Heart left ventricle (tissue), 16 donors: ENCODE measurements at places on chromosomes 2 and 18. TPM values are rescaled to one million over a fixed set of nuclear protein-coding genes. Genes with fewer than 3 reads are reported as not detected.

- H3K4me1 ChIP-seq = no peaks in the 10 kb centered on the region
- H3K36me3 ChIP-seq = no peaks in the 10 kb centered on the region
- no peak overlapping the region for H3K4me3 ChIP-seq
- no peak for DNase-seq
- H3K27ac ChIP-seq = no peak overlapping the region
Observed at GRCh38 chr2:84170979-84171378, 288.1 kb downstream of the SUCLG1 start.

Gene KIAA2012
- not detected for polyA plus RNA-seq

- H3K36me3 ChIP-seq = no peaks in the 10 kb centered on the region
- H3K27ac ChIP-seq = no peak overlapping the region
- H3K27me3 ChIP-seq = no peaks in the 10 kb centered on the region
- H3K4me1 ChIP-seq = peaks cover 36% of the 10 kb centered on the region
Observed at GRCh38 chr2:159715451-159715850, 3.1 kb downstream of the MARCHF7 start.

Gene CIDEA
- 1.8 TPM for polyA plus RNA-seq

DNA sequence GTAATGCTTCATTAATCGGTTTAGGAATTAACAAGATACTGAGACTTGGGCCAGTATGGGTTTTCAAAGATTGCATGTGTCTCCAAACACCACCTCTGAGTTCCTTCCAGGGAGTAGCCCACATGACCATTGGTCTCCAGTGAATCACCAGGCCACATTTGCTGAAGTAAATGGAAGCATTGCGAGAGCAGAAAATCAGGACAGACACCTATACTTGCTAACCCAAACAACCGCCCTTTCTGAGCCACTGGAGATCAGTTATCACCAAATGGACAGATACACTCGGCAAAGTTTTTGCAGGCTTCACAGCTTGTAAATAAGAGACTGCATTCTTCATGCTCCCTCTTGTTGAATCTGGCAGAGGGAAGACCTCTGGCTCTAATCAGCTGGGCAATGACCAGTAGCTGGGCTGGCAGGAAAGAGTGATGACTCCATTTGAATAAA, 40.9 kb downstream of the GATA6 start:
- H3K4me1 ChIP-seq = peaks cover 47% of the 10 kb centered on the region
- no peaks in the 10 kb centered on the region for H3K36me3 ChIP-seq
- DNase-seq = no peak
- H3K27ac ChIP-seq = peak overlapping the region; percentile 36
- H3K4me3 ChIP-seq = no peak overlapping the region

GRCh38 chr18:7325126-7325430, 94.2 kb downstream of the LRRC30 start:
- H3K27ac ChIP-seq = no peak overlapping the region
- no peaks in the 10 kb centered on the region for H3K36me3 ChIP-seq
- H3K4me1 ChIP-seq = no peaks in the 10 kb centered on the region
- no peak for DNase-seq

Gene WNT10A
- not detected for polyA plus RNA-seq

DNA sequence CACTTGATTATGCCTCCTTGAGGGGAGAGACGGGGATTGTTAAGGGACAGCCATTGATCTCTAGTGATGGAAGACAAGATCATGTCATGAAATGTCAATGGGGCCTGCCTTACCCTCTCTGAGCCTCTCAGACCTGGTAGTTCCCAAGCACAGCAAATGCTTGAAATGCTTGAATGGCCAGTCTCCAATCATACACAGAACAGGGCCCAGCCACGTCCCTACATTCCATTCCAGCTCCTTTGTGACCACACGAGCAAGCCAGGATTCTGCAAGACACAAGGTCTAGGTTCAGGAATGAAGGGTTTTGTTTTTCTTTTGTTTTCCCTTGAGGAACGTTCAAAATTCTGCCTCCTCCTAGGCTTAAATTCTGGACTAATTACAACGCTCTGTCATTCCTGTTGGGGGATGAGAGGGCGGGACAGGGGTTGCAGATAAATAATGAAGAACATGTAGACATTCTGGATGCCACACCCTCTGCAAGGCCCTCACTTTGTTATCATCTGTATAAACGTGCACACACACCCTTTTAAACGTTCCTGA, 98.1 kb upstream of the YPEL5 start:
- no peak overlapping the region for H3K4me3 ChIP-seq
- H3K27ac ChIP-seq = no peak overlapping the region
- H3K36me3 ChIP-seq = no peaks in the 10 kb centered on the region
- DNase-seq = no peak

GRCh38 chr2:130755256-130756052, at the start of gene AMER3:
AMER3 (plus strand) TSS chr2:130755540; CDS start chr2:130762073, 6,533 bp downstream.
- no peak for DNase-seq
- no peak within 1 kb of the TSS for H3K27ac ChIP-seq
- peak within 1 kb of the TSS; percentile 21 for H3K4me3 ChIP-seq
- peaks cover 35% of the 10 kb centered on the region for H3K27me3 ChIP-seq

- no peak overlapping the region for H3K27ac ChIP-seq
- H3K27me3 ChIP-seq = peaks cover 3% of the 10 kb centered on the region
- no peak for DNase-seq
- H3K4me1 ChIP-seq = no peaks in the 10 kb centered on the region
- no peaks in the 10 kb centered on the region for H3K36me3 ChIP-seq
Observed at GRCh38 chr2:31000970-31001369, 137.3 kb downstream of the GALNT14 start.

- H3K4me3 ChIP-seq = peak within 1 kb of the TSS; percentile 24
- DNase-seq = peak; percentile 73
- H3K4me1 ChIP-seq = peaks cover 4% of the 10 kb centered on the region
- peaks cover 11% of the 10 kb centered on the region for H3K27me3 ChIP-seq
- no peaks in the 10 kb centered on the region for H3K36me3 ChIP-seq
- peak within 1 kb of the TSS; percentile 80 for H3K27ac ChIP-seq
Observed at GRCh38 chr2:120735746-120736170, at the start of gene GLI2. GLI2 (plus strand) TSS chr2:120735868; CDS start chr2:120797321, 61,453 bp downstream.

DNA sequence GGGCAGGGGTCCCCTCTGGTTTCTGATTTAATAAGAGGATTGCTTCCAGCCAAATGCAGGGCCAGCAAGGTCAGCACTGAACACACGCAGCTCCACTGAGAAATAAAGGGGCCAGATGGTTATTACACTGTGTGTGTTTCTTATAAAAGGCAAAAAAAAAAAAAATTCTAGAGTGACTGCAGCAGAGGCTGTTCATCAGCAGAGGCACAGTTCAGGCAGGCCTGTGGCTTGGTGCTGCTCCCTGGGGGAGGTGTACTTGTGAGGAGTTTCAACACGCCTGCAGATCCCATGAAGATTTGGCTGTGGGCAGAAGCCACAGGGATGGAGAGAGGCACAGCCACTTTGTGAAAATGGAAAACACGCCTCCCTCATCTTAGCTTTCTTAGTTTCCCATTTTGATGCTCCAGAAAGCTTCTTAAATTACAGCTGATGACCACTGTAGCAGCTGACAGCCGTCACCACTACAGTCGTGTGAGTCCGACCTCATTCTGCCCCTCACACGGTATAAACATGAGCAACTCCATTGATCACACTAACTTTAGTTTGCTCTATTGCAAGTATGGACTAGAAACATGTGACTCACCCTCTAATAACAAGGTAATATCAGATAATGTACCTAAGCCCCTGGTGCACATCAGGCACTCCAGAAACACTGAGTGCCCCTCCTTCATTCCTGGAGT, 726.5 kb upstream of the RAB6C start:
- no peaks in the 10 kb centered on the region for H3K27me3 ChIP-seq
- H3K27ac ChIP-seq = no peak overlapping the region
- no peak for DNase-seq
- H3K36me3 ChIP-seq = no peaks in the 10 kb centered on the region

DNA sequence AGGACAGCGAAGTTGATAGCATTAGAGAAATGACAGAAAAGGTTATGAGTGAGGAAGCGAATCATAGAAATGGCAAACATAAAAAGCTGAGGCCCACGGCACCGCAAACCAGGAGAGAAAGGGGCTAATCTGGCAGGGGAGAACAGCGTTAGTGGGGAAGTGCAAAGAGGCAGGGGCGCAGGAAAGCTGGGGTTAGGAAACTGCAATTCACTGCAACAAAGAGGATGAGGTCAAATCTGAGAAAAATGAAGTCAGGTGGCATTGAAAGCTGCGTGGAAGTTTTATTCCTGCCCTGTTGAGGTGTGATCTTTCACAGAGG, 653 bp upstream of the ABI2 start:
- H3K27ac ChIP-seq = peak overlapping the region; percentile 94
- no peaks in the 10 kb centered on the region for H3K36me3 ChIP-seq
- H3K4me3 ChIP-seq = peak overlapping the region; percentile 90

GRCh38 chr2:110105608-110106467, 9.8 kb downstream of the MALL start:
- H3K36me3 ChIP-seq = no peaks in the 10 kb centered on the region
- H3K27ac ChIP-seq = peak overlapping the region; percentile 33
- no peak for DNase-seq

DNA sequence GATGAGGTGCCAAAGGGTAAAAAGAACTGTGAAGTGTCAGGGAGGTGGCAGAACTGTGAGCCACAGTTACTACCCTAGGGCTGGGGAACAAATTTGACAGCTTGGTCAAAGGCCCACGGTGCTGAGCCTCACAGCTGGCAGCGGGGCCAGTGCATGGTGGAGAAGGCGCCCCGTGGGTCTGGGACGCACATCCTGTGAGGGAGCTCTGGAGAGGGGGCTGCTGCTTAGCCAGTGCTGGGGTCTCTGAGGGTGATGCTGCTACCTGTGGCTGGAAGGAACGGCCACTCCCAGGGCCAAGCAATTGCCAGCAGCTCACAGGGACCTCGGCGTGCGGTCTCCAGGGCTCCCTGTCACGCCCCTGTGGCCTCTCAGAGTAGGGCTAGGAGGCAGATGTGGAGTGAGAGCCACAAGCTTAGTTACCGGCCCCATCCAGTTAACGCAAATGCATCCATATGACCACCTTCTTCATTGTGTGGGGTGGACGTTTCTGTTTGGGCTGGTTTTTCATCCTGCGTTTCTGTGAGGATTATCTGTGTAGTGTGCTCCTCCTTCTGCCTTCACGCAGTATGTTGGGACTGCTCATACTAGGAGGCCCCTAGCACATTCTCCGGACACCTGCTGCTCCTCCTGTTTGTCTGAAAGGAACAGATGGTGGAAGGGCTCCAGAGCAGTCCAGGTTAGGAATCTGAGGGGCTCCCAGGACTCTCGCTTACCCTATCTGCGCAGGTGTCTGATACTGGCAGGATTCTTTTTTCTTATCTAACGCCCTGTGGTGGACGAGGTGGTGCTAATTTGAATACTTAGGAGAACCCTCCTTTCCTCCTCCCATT, 26.0 kb downstream of the STK25 start:
- no peak for DNase-seq
- no peaks in the 10 kb centered on the region for H3K36me3 ChIP-seq
- no peak overlapping the region for H3K27ac ChIP-seq

DNA sequence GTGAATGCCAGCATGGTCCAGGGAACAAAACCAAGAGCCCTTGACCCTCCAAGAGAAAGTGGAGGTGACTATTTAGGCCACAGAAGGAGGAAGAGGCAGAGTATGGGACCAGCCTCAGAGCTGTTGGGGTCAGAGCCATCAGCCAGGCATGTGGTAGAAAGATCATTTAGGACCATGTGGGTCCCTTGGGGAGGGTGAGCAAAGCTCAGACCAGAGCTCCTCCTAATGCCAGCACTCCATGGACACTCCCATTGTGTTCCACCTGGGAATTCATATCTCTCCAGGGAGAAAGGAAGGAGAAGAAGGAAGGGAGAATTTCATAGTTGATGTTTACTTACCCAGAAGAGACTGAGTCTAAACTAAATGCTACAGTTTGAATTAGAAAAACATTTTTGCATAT, 73.2 kb downstream of the CYBRD1 start:
- no peaks in the 10 kb centered on the region for H3K36me3 ChIP-seq
- no peak overlapping the region for H3K27ac ChIP-seq
- no peak overlapping the region for H3K4me3 ChIP-seq
- no peaks in the 10 kb centered on the region for H3K27me3 ChIP-seq

Gene AUP1
- 168 TPM for polyA plus RNA-seq

- H3K4me1 ChIP-seq = no peaks in the 10 kb centered on the region
- H3K36me3 ChIP-seq = no peaks in the 10 kb centered on the region
- no peak overlapping the region for H3K27ac ChIP-seq
Observed at GRCh38 chr2:121947674-121948073, 192.2 kb downstream of the TSN start.

DNA sequence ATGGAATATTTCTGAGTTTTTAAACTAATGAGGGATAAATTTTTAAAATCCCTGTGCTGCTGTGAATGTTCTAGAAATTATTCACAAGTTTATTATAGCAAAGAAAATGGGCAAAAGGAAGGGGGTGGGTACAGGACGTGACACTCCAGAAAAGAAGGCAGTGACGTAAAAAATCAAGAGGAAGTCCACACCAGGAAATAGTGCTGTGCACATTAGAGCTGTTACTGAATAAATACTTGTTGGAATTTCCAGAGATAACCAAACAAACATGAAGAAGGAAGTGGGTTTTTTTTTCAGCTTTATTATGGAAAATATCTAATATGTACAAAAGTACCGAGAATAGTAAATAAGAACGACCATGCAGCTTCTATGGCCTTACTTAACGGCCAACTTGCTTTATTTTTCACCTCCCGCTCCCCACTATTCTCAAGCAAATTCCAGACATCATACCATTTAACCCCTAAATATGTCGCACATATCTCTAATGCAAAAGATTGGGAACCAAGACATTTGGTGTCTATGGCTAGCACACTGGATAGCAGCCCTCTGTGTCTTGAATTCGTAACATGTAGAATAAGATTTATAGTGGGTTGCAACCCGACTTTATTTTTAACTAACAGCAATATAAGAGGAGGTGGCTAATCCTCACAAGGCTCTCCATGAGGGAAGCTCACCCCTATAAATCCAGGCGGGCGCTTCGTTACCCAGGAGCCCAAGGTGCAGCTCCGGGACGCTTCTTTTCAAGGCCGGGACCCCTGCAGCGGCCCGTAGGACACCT, 580 bp upstream of the NDUFV2 start:
- H3K36me3 ChIP-seq = no peaks in the 10 kb centered on the region
- H3K4me3 ChIP-seq = peak overlapping the region; percentile 79
- no peak for DNase-seq
- H3K4me1 ChIP-seq = peaks cover 43% of the 10 kb centered on the region
- no peaks in the 10 kb centered on the region for H3K27me3 ChIP-seq

DNA sequence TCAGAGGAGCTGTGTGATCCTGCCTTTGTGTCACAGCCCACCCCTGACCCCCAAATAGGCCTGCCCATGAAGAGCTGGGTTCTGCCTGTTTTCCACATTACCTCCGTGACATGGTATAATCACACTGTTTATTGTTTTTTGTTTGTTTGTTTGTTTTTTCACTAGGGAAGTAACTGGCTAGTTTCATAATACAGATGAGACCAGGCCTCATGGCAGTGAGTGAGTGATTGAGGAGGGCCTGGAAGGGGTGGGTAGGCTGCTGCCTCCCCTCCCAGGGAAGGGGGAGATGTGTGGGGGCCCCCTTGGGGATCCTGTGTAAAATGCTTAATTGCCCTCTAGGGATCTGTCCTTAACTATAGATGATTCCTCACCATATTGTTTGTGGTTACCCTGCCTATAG, 190.5 kb downstream of the LDLRAD4 start:
- H3K36me3 ChIP-seq = no peaks in the 10 kb centered on the region

DNA sequence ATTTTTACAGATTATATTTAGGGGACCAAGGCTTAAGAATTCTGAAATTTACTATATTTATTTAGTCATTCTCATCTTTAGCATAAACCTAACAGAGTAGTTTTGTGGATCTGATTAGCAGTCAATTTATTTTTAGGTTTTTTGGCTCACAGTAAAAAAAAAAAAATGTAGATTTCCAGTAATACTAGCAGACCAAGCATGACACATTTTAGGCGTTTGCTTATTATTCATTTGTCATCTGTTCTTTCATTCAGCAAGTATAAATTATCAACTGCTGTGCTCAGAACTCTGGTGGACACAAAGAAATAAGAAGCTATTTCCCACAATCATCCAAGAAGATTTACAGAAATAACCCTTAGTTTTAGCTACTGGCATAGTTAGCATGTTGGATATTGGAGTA, 20.6 kb downstream of the PDE1A start:
- no peaks in the 10 kb centered on the region for H3K36me3 ChIP-seq
- H3K27ac ChIP-seq = no peak overlapping the region
- no peak overlapping the region for H3K4me3 ChIP-seq
